ENCODE measurements at places on chromosomes 2 and 18.

DNA sequence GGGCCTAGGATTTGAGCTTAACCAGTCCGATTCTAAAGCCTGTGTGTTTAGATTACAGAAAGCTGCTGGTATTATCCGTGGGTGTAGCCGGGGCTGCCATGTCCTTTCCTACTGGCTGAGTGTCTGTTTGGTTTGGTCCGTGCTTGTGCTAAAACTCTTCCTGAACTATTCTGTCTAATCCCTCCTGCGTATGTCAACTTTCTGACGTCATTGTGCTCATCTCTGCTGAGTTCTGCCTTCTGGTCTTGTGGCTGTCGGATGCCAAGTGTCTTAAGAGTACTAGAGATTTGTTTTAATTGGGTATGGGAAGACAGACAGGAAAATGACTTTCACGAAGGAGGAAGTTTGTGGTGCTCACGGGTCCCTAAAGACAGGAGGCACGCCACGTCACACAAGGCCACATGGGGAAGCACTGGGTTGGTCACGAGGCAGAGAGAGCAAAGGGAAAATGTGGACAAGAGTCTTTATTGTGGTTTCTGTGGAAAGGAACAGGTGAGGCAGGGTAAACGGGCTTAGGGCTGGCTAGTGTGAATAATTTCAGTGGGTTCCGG, 31.8 kb upstream of the NTSR2 start:
- peak; percentile 83 for DNase-seq

GRCh38 chr18:4024702-4025101, 430.4 kb downstream of the DLGAP1 start:
- DNase-seq, result no peak

DNA sequence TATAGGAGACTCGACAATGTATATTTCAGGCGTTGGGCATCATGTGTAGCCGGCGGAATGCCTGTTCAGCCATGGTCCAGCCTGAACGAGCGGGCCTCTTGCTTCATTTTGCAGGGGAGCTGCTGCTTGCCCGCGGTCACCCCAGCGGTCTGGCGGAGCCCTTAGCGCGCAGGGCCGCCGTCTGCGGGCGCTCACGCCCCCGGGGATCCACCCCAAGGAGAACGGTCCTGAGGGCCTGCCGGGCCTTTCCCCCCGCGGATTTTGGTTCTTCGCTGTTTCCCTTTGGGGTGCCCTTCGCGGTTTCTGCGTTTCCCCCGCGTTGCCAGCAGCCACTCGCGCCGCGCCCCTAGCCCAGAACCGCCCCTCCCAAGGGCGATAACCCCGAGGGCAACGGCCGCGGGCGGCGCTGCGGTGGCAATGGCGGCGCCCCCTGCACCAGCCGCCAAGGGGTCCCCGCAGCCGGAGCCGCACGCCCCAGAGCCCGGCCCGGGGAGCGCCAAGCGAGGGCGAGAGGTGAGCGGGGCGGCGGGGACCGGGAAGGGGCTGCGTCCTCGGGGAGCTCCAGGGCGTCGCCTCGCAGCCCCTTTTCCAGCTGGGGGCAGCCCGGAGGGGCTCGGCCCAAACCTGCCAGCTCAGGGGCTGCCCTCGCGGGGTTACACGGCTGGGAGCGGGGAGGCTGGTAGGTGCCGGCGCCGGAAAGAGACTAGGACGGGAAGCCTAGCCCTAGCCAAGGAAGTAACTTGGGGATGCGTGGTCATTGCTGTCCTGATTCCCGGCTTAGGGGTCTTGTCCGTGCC, at the start of gene MFSD2B:
MFSD2B (plus strand) TSS at position 406 of the 797 bp plus-strand sequence; CDS start at position 418, 12 bp downstream.
- DNase-seq, result no peak

DNA sequence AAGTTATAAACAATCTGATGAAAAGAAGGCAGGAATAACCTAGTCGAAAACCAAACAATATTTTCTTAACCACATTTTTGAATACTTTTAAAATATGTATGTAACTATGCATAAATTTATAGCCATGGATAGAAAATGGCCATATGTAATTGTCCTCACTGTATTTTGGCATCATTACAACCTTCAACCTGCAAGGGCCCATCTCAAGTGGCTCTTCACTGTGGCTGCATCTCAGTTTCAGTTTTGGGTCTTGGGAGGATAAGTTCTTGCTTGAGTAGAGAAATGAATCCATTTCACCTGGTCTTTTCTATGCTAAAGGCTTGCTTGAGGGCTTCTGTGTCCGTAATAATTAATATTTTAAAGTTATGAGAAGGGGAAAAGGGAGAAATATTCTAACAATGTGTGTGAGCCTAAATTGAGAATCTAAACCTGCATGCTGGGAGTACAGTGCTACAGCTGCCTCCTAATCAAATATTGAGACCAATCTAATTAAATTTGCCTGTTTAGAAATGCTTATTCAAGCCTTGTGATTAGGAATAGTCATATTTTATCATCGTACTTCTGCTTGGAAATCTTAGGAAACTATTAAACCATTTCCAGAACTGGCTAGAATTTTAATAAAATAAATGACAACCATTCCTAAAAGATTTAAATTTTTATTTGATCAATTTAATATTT, 92.5 kb downstream of the EML4 start:
- no peak for DNase-seq

- no peak for DNase-seq
Measured at GRCh38 chr2:223470602-223471001, 131.6 kb downstream of the SCG2 start.

- peak; percentile 68 for DNase-seq
Measured at GRCh38 chr2:96260387-96261260, 5.2 kb downstream of the TMEM127 start.

DNA sequence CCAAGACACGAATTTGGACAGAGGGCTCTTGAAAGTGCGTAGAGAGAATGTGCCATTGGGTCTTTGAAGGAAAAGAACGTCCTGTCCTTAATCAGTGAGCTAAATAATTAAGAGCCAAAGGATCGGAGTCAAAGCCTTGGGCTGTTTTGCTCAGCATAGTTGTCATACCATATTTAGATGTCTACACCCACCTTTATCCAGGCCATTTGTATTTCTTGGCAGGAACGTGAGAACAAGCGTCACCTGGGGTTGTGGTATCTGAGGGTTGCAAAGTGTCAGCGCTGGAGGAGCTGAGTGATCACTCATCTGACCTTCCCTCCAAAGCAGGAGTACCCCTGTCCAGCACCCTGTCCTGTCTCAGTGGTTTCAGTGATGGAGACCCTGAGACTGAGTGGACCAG, 4.5 kb downstream of the LPIN1 start:
- DNase-seq, result no peak

DNA sequence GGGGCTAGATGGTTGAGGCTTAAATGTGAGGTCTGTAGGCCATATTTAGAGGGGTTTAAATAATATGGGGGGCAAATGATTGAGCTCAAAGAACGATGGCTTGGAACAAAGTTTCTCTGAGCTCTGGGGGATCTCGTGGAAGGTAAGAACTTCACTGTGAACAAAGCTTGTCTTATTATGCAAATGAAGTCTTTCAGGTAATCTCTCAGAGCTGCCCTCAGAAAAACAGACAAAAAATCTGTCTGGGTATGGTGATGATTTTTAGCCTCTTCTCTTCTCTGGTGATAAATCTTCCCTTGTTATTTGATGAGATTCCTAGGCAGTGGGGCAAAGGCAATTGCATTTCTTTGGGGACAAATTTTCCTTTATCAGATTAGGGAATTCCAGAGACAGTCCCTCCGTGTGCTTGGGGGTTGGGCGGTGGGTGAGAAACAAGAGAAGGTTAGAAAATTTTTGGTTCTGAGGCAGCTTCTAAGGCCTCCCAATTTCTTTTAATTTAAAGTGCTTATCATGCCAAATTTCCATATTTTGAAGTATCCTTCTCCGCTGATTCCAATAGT, 760.4 kb downstream of the TSN start:
- no peak for DNase-seq

- DNase-seq, result no peak
Measured at GRCh38 chr2:6626401-6627012, 239.2 kb downstream of the CMPK2 start.

GRCh38 chr18:9211955-9212354, 75.4 kb downstream of the ANKRD12 start:
- DNase-seq, result no peak

GRCh38 chr2:63364866-63365265, 223.4 kb downstream of the WDPCP start:
- DNase-seq, result no peak

DNA sequence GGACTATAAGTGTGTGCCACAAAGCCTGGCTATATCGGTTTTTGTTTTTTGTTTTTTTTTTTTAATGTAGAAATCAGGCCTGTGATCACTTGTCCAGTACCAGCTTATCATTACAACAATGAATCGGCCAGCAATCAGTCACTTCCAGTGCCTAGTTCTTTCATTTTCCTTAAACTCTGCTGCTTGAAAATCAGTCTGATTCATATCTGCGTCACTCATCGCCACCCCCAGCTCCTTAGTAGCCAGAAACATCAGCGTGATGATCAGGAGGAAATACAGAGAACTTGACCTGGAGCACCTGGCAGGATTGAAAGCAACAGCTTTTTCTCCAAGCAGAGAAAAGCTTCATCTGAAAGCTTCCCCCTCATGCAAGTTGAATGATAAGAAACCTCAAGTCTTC, 75.4 kb downstream of the SPTBN1 start:
- no peak for DNase-seq

- no peak for DNase-seq
Measured at GRCh38 chr2:76870011-76870410, 652.2 kb downstream of the LRRTM4 start.

DNA sequence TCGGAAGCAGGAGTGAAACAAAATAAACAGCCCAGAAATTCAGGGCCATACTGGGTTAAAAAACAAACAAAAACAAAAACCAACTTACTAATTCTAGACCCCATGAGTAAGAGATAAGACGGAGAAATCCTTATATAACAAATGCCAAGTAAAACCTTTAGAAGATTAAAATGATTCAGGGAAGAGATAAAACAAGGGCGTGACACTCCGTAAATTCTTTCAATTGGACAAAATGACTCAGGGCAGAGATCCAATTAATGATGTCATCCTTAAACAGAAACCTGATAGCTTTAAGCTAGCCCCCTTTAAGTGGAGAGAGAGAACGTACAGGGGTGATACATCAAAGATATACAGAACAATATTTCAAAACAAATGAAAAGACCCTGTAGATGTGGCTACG, 317.4 kb downstream of the NBAS start:
- DNase-seq, result no peak

DNA sequence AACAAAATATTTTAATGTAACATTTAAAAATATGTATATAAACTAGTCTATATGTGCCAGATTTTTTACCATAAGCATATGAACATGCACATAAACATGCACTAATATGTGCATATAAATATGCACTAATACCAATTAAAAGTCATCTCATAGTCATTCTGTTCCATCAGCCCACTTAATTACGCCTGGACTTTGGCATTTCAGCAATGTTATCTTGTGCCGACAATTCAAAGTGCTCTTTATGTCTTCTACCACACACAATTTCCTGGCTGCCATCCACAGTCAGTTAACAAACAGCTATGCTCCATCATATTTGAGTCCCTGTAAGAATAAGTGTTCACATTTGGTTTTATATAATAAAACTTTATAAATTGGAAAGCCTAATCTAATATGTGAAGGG, 92.6 kb upstream of the TSPYL6 start:
- no peak for DNase-seq

GRCh38 chr18:74500372-74500771, 4.2 kb downstream of the CNDP2 start:
- peak; percentile 66 for DNase-seq

GRCh38 chr2:169672406-169672805, 21.8 kb downstream of the CFAP210 start:
- no peak for DNase-seq

GRCh38 chr2:111662771-111663470, 221.1 kb downstream of the ANAPC1 start:
- no peak for DNase-seq

- DNase-seq, result peak; percentile 2
Measured at GRCh38 chr18:40935423-40935822, 1019.6 kb upstream of the PIK3C3 start.

GRCh38 chr2:103364177-103364576, 602.3 kb downstream of the TMEM182 start:
- DNase-seq, result no peak

DNA sequence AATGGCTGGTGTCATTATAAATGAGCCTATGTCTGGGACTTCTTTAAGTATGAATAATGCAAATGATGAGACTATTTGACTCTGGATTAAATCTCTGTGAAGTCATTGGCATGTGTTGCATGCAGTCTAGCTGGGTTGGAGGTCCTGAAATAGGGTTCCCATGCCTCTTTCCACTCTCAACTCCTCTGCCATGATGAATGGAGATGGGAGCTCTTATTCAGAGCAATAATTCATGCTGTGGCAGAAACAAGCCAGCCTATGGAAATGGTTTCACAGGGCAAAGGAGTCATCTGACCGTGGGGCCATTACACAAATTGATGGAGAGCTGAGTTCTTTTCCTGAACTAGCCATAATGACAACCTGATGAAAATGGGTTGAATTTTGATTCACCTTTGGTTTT, 15.5 kb upstream of the CCDC195 start:
- DNase-seq, result no peak

- DNase-seq, result no peak
Measured at GRCh38 chr2:192459422-192459821, 264.7 kb upstream of the TMEFF2 start.

GRCh38 chr2:179429597-179429996, 165.0 kb upstream of the SESTD1 start:
- DNase-seq, result no peak

DNA sequence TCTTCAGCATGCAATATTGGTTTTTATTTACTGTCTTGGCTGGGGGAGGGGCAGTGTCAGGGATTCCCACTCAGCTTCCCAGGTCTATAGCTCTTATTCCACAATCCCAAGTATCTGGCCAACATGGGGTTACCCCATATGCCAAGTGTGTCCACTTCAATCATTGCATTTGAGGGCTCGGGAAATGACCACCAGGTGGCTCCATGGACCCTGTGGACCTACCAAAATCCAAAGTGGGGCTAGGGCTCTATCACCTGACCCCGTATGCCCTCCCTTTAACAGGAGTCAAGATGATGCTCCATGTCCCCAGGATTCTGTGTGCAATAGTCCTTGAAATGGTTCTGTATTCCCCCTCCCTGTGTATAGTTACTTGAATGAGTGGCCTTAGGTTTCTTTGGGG, 12.1 kb upstream of the TRAF3IP1 start:
- no peak for DNase-seq

DNA sequence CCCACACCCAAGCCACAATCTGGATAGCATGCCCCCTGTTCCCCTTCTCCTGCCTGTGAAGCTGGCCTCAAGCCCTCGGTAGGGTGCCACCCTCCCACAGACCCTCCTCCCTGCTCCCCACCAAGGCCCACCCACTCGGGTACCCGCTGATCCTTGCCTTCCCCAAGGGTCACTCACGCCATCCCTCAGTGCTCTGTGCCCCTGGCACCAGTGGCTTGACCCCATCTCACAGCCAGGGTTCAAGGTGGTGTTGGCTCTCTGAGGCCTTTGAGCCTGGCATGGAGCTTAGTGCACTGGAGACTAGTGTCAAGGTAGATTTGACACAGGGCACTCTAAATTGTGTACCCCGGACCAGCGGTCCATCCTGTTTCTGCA, 11.9 kb downstream of the ADRA2B start:
- no peak for DNase-seq
